Upper lobe of right lung (tissue), 1 donor: ENCODE measurements at places on chromosomes 7 and 10. TPM values are rescaled to one million over a fixed set of nuclear protein-coding genes. Genes with fewer than 3 reads are reported as not detected.

DNA sequence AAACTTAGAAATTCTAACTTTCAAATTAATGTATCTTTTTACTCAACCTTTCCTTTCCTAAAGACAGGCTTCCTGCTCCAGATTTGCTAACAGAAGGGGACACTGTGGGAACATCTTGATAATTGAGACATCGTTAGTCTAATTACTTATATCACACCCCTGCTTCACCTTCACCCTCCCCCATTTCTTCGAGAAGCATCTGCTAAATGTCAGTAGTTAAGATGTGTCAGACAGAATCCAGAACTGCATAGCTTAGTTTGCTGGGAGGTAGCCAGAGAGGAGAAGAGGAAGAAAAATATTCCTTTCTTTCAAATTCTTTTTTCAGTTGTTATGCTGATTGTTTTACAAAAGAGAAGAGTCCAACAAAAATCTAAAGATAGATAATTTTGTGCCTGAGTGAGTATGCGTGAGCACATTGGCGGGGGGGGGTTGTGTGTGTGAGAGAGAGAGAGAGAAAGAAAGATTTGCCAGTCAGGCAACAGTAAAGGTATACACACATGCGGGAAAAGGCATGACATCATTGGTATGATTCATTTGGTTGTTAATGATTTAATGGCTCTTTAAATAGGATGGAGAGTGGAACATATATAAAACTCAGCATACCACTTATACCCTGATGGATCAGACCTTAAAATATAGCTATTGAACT is 192.4 kb downstream of the PTN start:
- DNase-seq: no peak
- no peak overlapping the region for H3K27ac ChIP-seq
- no peaks in the 10 kb centered on the region for H3K36me3 ChIP-seq
- no peak overlapping the region for H3K4me3 ChIP-seq

The PRKG1 gene
- total RNA-seq: 30.0 TPM

DNA sequence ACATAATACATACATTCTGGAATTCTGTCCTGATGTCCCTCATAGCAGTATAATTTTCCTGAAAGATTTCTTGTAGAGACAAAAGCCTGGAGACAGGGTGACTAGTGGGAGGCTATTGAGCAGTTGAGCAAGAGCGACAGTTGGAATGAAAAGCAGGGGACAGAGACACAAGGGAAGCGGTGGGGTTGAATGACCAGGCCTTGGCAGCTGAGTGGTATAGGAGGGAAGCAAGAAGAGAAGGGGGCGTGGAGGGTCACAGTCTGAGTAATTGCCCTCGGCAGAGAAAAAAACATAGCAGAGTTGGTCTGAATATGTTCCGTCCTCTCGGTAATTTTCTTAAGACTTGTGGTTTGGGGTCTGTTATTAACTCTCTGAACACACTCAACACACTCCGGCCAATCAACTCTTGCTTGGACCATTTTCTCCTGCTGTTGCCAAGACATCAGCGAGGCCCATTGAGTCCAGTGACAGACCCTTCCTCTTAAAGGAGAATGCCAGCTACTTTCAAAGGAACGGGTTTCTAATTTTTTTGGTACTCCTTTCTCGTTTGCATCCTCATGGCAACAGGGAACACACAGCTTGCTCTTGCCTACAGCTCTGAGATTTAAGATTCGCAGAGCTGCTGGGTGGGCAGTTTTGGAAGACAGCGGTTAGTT is 5.3 kb upstream of the ACTR3B start:
- DNase-seq: no peak
- H3K36me3 ChIP-seq: no peaks in the 10 kb centered on the region
- no peaks in the 10 kb centered on the region for H3K27me3 ChIP-seq
- H3K4me3 ChIP-seq: no peak overlapping the region
- no peaks in the 10 kb centered on the region for H3K4me1 ChIP-seq
- H3K27ac ChIP-seq: no peak overlapping the region

DNA sequence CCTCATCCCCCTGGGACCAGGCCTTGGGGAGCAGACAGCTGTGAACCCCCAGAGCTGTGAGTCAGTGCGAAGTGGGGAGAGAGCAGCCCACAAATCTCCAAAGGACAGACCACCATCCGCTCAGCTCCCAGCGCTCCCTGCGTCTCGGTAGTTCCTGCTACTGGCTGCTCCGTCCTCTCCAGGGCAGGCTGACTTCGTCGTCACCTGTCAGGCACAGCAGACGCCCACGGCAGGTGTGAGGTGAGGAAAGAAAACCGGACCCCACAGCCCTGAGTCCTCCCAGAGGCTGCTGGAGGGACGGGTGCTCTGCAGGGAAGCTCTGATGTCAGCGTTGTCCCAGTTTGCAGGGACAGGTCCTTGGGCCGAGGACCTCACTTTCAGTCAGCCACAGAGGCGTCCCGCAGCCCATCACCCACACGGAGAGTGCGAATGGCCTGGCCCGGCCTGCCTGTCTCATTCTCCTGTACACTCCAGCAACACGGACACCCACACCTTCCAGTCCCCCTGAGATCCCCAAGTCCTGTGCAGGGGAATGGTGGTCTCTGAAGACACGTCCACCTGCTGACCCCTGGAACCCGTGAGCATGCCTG is 95.2 kb downstream of the DNAJB6 start:
- H3K27ac ChIP-seq: no peak overlapping the region
- peaks cover 5% of the 10 kb centered on the region for H3K4me1 ChIP-seq
- H3K27me3 ChIP-seq: no peaks in the 10 kb centered on the region
- no peak overlapping the region for H3K4me3 ChIP-seq
- peak; percentile 56 for DNase-seq

The TACC2 gene
- total RNA-seq: 236 TPM

DNA sequence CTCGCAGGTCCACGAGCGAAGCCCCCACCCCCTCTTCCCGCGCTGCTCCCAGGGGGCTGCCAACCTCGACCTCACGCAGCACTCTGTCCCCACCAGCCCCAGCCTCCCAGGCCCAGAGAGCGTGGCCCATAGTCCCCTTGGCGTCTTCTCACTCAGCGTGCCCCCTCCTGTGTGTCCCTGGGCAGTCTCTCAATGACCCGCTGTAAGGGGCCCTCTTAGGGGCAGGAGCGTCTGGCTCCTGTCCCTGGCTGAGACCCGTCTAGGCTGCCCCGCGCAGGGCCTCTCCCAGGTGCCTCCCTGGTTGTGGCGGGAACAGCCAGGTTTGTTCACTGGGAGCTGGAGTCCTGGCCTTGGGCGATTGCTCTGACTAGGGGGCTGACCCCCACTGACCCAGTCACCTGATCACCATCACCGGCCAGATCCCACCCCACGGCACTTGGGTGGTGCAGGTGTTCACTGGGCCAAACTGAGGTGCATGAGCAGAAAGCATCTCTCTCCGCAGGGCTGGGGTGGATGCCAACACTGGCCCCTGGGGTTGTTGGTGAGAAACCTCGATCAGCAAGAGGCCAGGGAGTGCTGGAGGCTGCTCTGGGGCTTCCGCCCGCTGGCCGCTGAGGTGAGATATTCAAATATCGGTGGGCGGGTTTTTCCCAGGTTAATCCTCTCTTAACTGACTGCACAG is 12.6 kb upstream of the WDFY4 start:
- H3K4me1 ChIP-seq: no peaks in the 10 kb centered on the region
- DNase-seq: no peak
- H3K36me3 ChIP-seq: no peaks in the 10 kb centered on the region

GRCh38 chr10:117627561-117627960 is 85.0 kb downstream of the EMX2 start:
- no peak overlapping the region for H3K27ac ChIP-seq
- no peaks in the 10 kb centered on the region for H3K36me3 ChIP-seq
- H3K27me3 ChIP-seq: no peaks in the 10 kb centered on the region

DNA sequence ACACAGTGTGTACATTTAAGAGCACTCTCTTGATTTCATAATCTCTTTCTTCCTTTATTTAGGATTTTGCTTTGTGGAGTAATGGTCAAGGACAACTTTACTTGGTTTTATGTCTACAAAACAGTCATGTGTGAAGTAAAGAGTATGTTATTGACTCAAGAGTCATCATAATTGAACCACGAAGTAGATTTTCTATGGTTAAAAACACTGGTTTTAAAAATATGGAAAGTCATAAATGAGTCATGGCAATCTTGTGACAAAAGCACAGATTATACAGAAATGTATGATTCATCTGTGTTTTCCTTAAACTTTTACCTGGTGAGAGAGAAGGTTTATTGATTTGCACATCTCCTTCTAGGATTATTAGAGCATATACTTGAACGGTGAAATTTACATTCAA is 969.7 kb downstream of the GATA3 start:
- no peaks in the 10 kb centered on the region for H3K27me3 ChIP-seq
- no peak overlapping the region for H3K27ac ChIP-seq
- no peak for DNase-seq
- no peaks in the 10 kb centered on the region for H3K36me3 ChIP-seq
